ENCODE measurements at places on chromosomes 2 and 18. TPM values are rescaled to one million over a fixed set of nuclear protein-coding genes. Genes with fewer than 3 reads are reported as not detected.

The ST6GAL2 gene
- total RNA-seq = not detected

DNA sequence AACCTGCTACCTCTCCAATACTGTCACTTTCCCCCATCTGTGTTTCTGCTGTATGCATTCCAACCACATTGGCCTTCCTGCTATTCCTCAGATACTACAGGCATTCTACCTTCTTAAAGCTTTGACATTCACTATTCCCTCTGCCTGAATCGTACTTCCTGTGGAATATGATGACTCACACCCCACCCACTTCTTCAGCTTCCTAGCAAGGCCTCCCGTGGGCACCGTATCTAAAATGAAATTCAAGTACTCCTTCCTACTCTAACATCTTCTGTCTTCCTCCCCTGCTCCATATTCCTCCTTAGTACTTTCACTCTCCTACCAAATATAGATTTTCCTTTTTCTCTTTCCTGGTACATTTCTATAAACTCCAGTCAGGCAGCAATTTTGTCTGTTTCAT is 710.4 kb downstream of the RNF144A start:
- H3K36me3 ChIP-seq = no peaks in the 10 kb centered on the region
- no peak for DNase-seq
- no peak overlapping the region for H3K27ac ChIP-seq
- 0 out of 2 replicates have a peak, but pooled peaks cover 3% of the 10 kb centered on the region for H3K4me1 ChIP-seq

DNA sequence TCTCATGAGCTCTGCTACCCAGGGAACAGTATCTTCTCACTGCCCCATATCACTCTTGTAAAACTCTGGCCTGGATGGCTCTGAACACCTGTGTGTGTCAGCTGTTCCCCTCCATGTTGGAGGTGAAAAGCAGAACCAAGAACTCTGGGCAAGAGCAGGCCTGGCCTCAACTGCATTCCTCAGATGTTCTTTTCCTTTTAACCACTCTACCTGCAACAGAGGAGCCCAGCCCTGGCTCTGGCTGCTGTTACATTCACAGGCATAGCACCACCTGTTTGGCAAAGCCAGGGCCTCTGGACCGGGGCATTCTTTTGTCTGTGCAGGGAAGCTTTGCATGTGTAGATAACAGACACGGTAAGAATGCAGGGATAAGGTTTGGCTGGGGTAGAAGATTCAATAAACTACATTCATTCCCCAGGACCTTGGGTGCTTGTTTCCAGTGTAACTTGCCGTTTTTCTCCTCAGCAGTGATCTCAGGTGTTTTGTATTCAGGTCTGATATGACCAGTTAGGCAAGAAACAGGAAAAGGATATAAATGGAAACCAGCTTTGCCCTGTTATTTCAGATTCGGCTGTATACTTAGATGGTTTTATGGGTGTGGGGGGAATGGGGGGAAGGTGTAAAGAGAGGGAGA is 95.1 kb downstream of the SPTBN1 start:
- no peak overlapping the region for H3K27ac ChIP-seq
- no peak overlapping the region for H3K4me3 ChIP-seq
- DNase-seq = no peak
- H3K4me1 ChIP-seq = peaks cover 4% of the 10 kb centered on the region
- no peaks in the 10 kb centered on the region for H3K27me3 ChIP-seq

DNA sequence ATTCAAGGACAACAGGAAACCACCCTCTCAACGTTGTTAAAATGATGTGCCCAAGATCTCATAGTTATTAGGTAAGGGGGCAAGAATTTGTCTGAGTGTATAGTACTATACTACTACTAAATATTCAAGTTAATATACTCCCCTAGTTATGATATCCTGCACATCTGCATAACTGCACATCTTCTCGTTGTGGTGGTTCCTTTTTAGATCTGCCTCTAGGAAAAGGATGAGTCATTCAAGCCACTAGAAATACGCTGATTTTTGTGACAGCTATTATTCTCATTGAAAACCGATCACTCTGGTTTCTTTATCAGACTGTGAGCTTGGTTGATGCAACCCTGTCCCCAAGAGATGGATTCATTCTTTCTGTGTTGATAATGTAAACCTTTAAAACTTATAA is 1067.0 kb upstream of the FANCL start:
- no peaks in the 10 kb centered on the region for H3K27me3 ChIP-seq
- no peak for DNase-seq
- no peaks in the 10 kb centered on the region for H3K4me1 ChIP-seq
- no peaks in the 10 kb centered on the region for H3K36me3 ChIP-seq

The RBKS gene
- not detected for total RNA-seq

The GPR75 gene
- 2.3 TPM for total RNA-seq

DNA sequence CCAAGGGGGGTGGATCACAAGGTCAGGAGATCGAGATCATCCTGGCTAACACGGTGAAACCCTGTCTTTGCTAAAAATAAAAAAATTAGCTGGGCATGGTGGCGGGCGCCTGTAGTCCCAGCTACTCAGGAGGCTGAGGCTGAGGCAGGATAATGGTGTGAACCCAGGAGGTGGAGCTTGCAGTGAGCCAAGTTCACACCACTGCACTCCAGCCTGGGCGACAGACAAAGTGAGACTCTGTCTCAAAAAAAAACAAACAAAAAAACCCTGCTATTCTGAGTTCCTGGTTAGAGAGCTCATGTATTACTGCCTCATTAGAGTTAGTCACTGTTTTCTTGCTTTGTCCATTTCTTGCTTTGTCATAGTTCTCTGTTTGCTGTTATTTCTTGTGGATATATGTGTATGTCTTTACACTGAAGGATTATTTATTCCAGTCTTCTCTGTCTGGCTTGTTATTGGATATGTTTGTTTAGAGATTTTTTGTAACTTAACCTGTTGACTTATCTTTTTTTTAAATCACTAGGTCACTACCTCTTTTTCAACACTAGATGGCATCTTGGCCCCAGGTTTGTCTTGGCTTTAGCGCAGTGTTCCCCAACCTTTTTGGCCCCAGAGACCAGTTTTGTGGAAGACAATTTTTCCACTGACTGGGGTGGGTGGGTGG is 17.0 kb downstream of the TTLL4 start:
- no peak for DNase-seq
- H3K27ac ChIP-seq = no peak overlapping the region
- H3K4me1 ChIP-seq = peaks cover 20% of the 10 kb centered on the region

- H3K4me3 ChIP-seq = no peak overlapping the region
- no peaks in the 10 kb centered on the region for H3K4me1 ChIP-seq
- DNase-seq = no peak
- H3K27me3 ChIP-seq = 0 out of 2 replicates have a peak, but pooled peaks cover 4% of the 10 kb centered on the region
Observed at GRCh38 chr18:73942081-73942625, 205.5 kb downstream of the FBXO15 start.

DNA sequence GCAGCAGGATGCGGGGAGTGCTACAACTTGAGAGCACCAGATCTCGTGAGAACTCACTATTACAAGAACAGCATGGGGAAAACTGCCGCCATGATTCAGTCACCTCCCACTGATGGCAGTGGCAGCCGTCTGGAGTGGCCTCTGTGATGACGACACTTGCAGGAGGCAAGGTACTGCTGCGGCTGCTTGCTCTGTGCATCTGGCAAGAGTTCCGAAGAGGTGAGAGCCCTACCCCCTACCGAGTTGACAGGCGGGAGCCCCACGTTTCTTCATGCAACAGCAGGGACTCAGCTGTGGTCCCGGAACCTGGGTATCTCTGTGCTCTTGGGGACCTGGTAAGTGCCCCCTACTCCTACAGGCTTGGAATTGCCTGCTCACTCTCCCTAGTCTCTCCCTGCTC is 1672.7 kb upstream of the TMEFF2 start:
- no peaks in the 10 kb centered on the region for H3K4me1 ChIP-seq
- no peak for DNase-seq
- H3K4me3 ChIP-seq = no peak overlapping the region
- no peaks in the 10 kb centered on the region for H3K36me3 ChIP-seq

DNA sequence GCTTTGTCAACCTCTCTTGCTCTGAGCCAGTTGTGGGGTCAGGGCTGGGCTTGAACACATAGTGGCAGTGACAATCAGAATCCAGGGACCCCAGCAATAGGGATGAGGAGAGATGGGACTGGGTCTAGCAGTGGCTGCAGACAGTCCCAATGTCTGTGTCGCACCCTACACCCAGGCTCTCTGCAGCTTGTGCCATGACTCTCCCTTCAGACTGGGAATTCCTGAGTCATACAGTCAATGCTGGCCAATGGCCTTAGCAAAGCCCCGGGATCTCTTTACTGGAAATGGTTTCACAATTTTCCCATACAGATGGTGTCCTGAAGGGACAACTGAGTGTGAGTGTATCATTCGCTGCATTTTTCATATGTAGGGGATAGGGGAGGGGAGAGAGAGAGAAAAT is 74.2 kb upstream of the CELF4 start:
- no peaks in the 10 kb centered on the region for H3K27me3 ChIP-seq
- no peak overlapping the region for H3K4me3 ChIP-seq
- H3K36me3 ChIP-seq = no peaks in the 10 kb centered on the region
- no peaks in the 10 kb centered on the region for H3K4me1 ChIP-seq
- DNase-seq = no peak

GRCh38 chr18:27616324-27616723 is 431.2 kb upstream of the CHST9 start:
- H3K27me3 ChIP-seq = no peaks in the 10 kb centered on the region
- H3K4me3 ChIP-seq = no peak overlapping the region
- H3K27ac ChIP-seq = no peak overlapping the region
- DNase-seq = no peak
- no peaks in the 10 kb centered on the region for H3K36me3 ChIP-seq
- no peaks in the 10 kb centered on the region for H3K4me1 ChIP-seq
